ENCODE measurements at places on chromosomes 2 and 18.

- DNase-seq, result no peak
Observed at GRCh38 chr18:51053814-51054213, 23.8 kb downstream of the SMAD4 start.

- no peak for DNase-seq
Observed at GRCh38 chr2:222440673-222441422, 16.5 kb downstream of the SGPP2 start.

GRCh38 chr2:38407111-38407682, 30.1 kb upstream of the ATL2 start:
- DNase-seq, result no peak

DNA sequence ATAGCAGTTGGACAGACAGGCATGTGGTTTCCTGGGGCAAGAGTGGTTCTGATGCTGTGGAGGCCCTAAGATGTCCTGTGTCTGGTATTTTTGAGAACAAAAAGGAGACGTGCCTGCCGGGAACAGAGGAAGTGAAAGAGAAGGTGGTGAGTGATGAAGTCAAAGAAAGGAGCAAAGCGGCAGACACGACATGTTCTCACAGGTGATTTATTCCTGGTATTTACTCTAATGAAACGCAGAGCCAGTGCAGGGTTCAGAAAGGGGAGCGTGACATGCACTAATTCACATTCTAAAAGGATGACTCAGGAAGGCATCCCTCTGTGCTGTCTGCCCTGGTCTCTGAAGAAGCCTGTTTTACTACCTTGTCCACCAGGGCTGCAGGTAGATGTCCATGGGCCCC, 211.0 kb downstream of the KCNE4 start:
- no peak for DNase-seq

DNA sequence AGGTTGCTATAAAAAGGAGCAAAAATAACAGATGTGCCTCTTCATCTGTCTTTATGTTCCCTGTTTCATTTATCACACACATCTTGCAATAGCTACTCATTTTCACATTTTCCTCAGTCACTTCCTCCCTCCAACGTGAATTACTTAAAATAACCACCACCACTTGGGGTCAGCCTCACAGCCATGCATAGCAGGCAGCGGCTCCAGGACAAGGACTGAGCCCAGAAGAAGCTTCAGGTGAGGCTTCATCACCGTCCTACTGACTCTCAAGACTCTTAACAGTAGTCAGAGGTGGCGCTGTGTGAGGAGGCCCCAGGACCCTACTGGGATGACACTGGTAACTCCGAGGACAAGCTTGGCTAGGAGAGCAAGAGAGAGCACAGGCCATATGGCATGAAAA, 15.5 kb upstream of the ST8SIA5 start:
- DNase-seq, result no peak

- no peak for DNase-seq
Observed at GRCh38 chr2:171271971-171272436, 111.3 kb upstream of the TLK1 start.

- DNase-seq, result no peak
Observed at GRCh38 chr2:85734015-85734414, 19.8 kb upstream of the ATOH8 start.

- no peak for DNase-seq
Observed at GRCh38 chr18:75214766-75215510, 4.3 kb downstream of the TSHZ1 start.

DNA sequence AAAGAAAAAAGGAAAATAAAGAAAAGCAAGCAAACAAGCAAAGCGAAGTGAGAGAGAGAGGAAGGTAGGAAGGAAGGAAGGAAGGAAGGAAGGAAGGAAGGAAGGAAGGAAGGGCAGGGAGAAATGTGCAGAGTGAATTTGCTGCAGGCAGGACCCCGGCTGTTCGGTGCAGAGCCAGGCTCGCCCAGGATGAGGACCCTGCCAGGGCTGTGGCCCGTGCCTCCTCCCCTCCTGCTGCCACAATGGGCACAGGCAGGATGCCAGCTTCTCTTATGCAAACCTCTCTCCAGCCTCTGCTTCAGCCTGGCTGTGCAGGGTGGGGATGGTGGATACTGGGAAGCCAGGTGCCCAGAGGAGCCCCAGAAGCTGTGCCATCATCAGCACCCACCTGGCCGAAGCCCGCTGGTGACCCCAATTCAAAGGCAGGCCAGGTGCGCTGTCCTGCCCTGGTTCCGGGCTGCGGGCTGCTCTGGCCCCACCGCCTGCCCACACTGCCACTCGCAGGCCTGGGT, 3.2 kb downstream of the GPR17 start:
- no peak for DNase-seq

DNA sequence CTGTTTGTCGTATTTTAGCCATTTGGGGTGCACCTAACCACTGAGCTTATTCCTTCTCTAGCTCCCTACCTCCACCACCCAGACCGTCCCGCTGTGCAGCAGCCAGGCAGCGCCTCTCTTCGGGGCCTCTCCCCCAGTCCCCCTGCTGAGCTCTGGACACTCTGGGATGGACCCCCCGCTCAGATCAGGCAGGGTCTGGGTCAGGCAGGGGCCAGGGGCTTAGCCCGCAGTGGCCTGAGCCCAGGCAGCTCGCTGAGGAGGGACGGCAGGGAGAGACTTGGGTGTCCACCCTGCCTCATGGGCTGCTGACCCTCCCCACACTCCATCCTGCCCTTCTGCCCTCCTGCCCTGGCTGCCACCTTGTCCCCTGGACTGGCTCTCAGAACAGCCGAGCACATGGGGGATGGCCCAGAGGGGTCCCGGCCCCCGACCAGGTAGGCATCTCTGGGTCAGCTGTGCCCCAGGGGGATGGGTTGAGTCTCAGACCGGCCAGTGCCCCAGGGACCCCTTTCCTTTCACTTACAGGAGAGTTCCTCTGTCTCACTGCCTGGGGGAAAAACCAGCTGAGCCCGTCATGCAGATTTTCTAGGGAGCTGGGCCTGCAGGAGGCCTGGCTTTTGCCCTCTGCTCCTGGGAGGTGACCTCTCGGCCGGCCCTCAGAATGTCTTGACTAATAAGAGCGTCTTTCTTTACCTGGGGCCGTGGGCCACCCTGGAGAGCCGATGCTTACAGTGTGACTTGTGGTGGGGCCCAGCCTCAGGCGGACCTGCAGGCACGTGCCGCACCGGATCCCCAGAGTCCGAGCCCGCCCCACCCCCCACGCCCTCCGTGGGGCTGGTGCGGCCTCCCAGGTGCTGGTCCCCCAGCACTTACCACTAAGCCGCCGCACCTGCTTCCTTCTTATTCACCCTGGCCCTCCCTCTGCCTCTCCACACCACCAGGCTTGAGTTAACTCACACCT, 22.8 kb upstream of the PXDN start:
- no peak for DNase-seq

DNA sequence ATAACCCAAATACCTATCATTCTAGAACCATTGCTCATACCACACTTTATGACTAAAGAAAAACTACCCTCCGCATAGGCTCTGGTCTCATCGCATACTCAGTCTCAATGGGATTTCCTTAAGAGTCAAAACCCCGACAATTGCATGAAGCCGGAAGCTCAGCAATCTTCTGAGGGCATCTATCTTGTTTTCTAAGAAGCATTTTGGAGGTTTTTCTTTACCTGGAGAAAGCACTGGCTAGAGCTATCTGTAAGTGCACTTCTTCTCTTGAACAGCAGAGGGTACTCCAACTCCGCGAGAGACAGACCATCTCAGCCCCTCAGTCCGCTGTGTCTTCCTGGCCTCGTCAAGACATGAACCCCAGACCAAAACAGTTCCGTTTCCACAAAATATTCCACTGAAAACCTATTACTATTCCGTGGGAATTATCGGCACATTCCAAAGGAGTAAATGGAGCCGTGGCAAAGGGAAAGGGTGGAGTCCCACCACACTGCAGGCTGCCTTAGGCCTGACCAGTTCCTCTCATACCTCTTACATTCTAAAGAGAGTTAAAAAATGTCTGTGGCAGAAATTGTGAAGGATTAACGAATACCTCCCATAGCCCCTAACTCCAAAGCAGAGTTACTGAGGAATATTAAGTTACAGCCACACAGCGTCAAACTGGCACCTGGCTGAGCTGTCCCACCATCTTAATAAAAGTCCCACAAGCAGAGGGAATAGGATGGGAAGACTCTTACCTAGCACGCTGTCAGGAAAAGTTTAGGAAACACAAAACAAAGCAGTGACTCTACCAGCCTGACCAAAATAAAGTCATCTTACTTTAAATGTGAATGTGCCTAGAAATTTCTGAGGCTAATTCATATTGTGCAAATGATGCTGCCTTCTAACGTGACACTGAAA, 325.6 kb upstream of the VRK2 start:
- DNase-seq, result no peak

DNA sequence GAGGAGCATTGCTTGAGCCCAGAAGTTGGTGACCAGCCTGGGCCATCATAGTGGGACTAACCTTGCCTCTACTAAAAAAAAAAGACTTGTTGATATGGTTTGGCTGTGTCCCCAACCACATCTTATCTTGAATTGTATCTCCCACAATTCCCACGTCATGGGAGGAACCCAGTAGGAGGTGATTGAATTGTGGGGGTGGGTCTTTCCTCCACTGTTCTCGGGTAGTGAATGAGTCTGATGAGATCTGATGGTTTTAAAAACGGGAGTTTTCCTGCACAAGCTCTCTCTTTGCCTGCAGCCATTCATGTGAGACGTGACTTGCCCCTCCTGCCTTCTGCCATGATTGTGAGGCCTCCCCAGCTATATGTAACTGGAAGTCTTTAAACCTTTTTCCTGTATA, 47.0 kb downstream of the PROC start:
- DNase-seq, result no peak

- DNase-seq, result no peak
Observed at GRCh38 chr2:136497709-136498108, 267.6 kb upstream of the THSD7B start.

- DNase-seq, result no peak
Observed at GRCh38 chr2:172000696-172001361, 1.1 kb downstream of the METAP1D start.

DNA sequence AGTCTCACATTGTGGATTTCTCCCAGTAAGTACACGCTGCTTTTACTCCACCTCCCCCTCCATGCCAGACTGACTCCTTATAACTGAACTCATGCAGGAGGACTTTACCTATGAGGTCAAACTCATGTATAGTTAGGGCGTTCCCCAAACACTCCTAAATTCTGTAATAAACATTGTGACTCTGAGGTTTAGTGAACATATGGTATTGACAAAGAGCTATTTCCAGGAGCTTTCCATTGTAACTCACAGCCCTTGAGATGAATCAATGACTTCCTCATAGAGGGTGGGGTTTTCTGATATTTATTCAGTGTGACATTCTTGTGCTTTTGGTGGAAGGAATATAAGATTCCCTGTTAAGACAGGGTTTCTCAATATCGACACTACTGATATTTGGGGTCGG, 337.4 kb upstream of the SLC14A2 start:
- no peak for DNase-seq

GRCh38 chr2:240146627-240147278, 6.3 kb upstream of the OTOS start:
- DNase-seq, result no peak

DNA sequence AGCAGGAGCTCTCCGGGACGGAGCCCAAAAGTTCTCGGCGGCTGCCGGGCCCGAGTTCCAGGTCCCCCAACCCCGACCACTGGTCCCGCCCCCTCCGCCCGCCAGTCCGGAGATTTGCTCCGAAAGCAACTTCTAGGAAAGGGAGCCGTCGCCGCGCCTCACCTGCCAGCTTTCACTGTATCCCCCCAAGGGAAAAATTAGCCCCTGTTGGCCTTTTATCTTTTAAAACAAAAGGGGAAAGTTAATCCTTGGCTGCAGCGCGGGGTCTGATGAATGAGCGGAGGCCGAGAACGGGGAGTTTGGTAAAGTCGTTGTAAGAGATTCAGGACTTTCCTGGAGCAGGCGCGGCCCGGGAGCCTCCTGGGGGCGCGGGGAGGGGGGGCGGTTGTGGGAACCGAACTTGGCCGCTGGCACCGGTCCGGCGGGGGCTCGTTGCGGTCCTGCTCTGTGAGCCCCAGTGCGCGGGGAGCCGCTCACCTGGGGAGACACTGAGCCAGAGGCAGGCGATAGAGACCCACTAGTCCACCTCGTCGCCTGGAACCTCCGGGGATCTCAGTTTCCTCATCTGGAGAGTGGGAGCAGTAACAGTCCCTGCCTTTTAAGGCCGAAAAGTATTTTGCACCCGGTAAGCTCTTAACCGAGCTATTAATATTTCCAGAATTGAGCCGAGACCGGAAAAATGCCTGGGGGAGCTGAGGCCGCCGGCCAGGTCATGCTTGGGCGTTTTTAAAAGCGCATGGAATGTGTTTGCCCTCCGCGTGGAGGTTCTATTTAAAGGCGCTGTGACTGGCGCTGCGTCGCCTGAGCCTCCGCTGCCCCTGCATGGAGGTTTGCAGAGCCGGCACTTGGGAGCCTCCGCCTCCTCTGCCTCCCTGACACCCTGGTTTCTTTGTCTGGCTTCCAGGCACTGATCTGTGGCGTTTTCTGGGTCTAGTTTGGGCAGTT, 1.1 kb downstream of the EFHD1 start:
- DNase-seq, result no peak

GRCh38 chr2:219571311-219572236, at the start of gene OBSL1:
Gene OBSL1 (minus strand): TSS chr2:219571539. CDS start chr2:219571232, 307 bp downstream.
- DNase-seq, result no peak

DNA sequence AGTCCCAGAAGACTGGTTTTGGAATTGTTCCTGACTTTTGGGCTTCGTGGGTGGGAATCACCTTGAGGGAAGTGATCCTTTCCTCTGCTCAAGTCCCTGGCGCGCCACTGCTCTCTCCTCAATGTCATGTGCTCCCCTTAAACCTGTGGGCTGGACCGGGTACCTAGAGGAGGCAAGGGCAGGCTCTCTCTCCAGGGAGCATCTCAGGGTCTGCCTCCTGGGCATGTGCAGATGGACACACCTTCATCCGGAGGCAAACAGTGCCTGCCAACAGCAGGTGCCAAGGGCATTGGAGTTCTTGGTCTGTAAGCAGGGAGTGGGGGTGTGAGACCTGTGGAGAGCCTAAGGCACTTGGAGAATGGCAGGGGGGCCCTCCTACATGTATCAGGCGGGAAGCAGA, 142.6 kb downstream of the INHBB start:
- DNase-seq, result no peak

GRCh38 chr2:56382466-56382865, 198.7 kb downstream of the CCDC85A start:
- no peak for DNase-seq

DNA sequence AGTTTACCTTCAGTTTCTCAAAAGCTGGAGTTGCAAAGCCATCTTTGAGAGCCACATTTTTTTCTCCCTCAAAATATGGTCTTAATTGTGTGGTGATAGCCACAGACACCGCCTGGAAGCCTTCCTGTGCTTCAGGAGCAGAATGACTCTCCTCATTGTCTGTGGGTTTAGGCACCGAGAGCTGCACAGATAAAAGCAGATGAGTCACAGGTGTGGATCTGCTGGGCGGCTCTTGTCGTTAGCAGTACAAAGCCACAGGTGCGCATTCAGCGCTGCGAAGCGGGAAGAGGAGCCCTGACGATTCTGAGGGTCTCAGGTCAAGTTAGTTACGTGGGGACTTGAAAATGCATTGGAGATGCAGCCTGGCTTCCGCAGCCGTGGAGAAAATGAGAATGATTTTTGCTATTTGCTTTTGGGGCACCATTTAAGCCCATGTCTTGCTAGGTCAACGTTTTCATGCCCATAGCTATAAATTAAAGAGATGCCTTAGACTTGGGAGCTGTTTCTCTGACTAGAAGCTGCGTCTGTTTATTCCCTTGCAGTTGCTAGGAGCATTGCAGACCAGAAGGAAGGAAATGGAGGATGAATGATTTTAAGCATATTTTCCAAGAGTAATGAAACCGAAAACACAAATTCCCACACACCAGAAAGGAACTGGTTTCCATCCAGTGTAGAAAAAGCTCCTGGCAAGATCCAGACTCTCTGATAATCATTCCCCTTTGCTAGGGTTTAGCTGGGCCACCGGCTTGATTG, 51.5 kb downstream of the KLHL29 start:
- no peak for DNase-seq

- no peak for DNase-seq
Observed at GRCh38 chr2:47336259-47337238, 66.4 kb upstream of the MSH2 start.
